ENCODE measurements at places on chromosomes 11 and 22. TPM values are rescaled to one million over a fixed set of nuclear protein-coding genes. Genes with fewer than 3 reads are reported as not detected.
A peak's percentile ranks its signal among the peaks of the same experiment; 100 is the strongest.

- H3K4me1 ChIP-seq, result peaks cover 5% of the 10 kb centered on the region
- H3K27ac ChIP-seq, result no peak overlapping the region
- no peak overlapping the region for H3K4me3 ChIP-seq
- no peak for DNase-seq
- peaks cover 41% of the 10 kb centered on the region for H3K27me3 ChIP-seq
These were observed 71.2 kb upstream of the NECTIN1 start for GRCh38 chr11:119800171-119800570.

DNA sequence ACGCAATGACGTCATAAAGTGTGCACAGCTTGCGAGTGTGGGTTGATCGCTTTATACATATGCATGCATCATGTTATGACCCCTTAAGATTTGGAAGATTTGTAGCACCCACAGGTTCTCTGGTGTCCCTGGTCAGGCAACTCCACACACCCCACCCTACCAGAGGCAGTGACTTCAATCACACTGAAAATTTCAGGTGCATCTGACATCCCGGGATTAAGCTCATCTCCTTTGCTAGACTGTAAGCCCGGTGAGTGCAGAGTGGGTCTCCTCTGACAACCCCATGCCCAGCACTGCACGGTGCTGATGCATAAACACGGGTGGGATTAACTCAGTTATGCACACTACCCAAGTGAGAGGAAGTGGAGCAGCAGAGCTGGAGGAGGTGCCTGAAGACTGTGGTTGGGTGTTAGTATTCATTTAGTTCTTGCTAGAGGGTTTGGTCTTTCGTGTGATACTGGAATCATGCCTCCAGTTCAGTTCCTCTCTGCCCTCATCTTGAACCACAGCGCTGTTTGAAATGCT is 6.5 kb downstream of the ARSA start:
- H3K27ac ChIP-seq, result no peak overlapping the region
- peaks cover 21% of the 10 kb centered on the region for H3K27me3 ChIP-seq
- peak; percentile 48 for DNase-seq
- H3K4me3 ChIP-seq, result no peak overlapping the region

DNA sequence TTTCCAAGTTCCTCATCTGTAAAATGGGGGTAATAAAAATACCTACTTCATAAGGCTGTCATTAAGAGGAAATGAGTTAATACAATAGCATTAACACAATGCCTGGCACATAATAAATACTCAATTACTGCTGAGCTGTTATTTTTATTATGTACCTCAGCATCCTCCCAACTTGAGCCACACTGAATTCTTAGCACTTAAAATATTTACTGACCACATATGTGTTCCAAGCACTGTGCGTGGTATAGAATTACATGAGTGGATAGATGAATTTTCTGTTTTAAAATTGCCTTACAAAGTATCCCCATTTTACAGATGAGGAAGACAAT is 139.0 kb upstream of the TIMP3 start:
- H3K36me3 ChIP-seq, result no peaks in the 10 kb centered on the region
- H3K27ac ChIP-seq, result peak overlapping the region; percentile 75
- H3K27me3 ChIP-seq, result no peaks in the 10 kb centered on the region
- H3K4me1 ChIP-seq, result peaks cover 34% of the 10 kb centered on the region
- no peak overlapping the region for H3K4me3 ChIP-seq

DNA sequence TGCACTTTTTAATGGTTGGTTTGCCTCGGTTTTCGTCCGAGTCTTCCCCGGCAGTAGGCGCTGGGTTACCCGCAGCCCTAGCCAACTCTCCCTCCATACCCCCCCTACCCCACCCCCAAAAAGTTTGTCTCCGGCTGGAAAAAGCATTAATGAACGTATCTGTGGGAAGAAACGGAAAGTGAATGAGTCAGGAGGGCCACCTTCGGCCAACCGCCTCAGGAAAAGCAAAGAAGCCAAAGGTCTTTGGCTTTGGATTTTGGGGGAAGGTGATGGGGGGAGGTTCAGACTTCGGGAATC is 508 bp upstream of the FLI1 start:
- no peaks in the 10 kb centered on the region for H3K36me3 ChIP-seq
- peak overlapping the region; percentile 93 for H3K4me3 ChIP-seq
- H3K27me3 ChIP-seq, result peaks cover 11% of the 10 kb centered on the region

DNA sequence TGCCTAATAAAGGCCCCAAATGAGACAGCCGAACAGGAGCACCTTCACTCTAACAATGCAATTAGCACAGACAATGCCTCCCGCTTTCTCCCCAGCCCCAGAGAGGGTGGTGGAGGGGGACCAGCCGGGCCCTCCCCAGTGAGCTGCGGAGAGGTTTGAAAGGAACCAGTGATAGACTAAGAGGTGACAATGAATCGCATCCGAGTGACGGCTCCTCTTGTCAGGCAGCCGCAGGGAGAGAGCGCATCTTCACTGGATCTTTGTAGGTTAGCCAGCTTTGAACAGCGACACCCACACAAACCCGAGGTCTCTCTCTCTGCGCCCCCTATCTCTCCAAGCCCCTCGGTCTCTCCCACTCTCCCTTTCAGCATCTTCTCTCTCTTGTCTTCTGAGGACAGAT is 28.0 kb downstream of the FLRT1 start:
- H3K27ac ChIP-seq, result no peak overlapping the region
- peaks cover 4% of the 10 kb centered on the region for H3K4me1 ChIP-seq
- H3K27me3 ChIP-seq, result peaks cover 6% of the 10 kb centered on the region
- no peak for DNase-seq
- H3K4me3 ChIP-seq, result no peak overlapping the region

GRCh38 chr11:12693479-12694182 is 19.4 kb downstream of the TEAD1 start:
- peak overlapping the region; percentile 57 for H3K4me3 ChIP-seq
- H3K27ac ChIP-seq, result peak overlapping the region; percentile 98
- H3K27me3 ChIP-seq, result no peaks in the 10 kb centered on the region
- H3K36me3 ChIP-seq, result no peaks in the 10 kb centered on the region
- peak; percentile 83 for DNase-seq

- no peaks in the 10 kb centered on the region for H3K27me3 ChIP-seq
- DNase-seq, result no peak
- peaks cover 32% of the 10 kb centered on the region for H3K4me1 ChIP-seq
- H3K36me3 ChIP-seq, result no peaks in the 10 kb centered on the region
These were observed 22.6 kb downstream of the TENM4 start for GRCh38 chr11:79418241-79418640.

The SCGB1D2 gene
- total RNA-seq, result not detected

The TMEM45B gene
- not detected for total RNA-seq

The TSSK2 gene
- total RNA-seq, result not detected

The PHOX2A gene
- not detected for total RNA-seq

The SLC22A12 gene
- total RNA-seq, result not detected

The POU2F3 gene
- not detected for total RNA-seq

The ZDHHC5 gene
- 48.3 TPM for total RNA-seq

The ADAMTS8 gene
- total RNA-seq, result under 0.01 TPM

The OR51A2 gene
- not detected for total RNA-seq
